Muscle of arm (tissue), 14 donors: ENCODE measurements at places on chromosomes 1 and 21. TPM values are rescaled to one million over a fixed set of nuclear protein-coding genes. Genes with fewer than 3 reads are reported as not detected.

DNA sequence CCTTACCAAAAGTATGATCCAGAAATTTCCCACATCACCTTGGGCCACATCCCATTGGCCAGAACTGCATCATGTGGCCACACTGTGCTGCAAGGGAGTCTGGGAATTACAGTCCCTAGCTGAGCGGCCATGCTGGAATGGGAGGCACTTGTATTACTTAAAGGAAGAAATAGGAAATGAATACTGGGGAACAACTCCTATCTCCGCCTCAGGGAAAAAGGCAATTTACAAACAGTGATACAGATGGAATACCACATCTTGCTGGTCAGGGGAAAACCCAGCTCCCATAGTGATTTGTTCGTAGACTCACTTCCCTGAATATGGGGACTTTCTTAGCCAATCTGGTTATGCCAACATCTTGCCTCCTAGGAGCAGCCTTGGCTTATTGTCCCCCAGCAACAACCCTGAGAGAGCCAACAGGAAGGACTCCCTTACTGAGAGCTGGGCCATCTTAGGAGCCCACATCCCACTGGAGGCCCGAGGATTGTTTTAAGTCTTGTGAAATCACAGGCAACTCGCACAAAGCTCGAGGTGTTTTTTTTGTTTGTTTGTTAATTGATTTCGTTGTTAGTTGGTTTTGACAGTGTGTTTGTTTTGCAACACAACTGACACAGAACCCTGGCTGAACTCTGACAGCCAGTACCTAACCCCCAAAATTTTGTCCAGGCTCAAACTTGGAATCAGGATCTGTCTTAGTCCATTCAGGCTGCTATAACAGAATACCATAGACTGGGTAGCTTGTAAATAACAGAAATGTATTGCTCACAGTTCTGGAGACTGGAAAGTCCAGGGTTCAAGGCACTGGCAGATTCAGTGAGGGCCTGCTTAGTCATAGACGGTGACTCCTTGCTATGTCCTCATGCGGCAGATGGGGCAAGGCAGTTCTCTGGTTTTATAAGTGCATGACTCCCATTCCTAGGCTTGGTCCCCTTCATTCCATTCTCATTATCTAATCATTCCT is 14.9 kb downstream of the CDA start:
- DNase-seq: no peak

DNA sequence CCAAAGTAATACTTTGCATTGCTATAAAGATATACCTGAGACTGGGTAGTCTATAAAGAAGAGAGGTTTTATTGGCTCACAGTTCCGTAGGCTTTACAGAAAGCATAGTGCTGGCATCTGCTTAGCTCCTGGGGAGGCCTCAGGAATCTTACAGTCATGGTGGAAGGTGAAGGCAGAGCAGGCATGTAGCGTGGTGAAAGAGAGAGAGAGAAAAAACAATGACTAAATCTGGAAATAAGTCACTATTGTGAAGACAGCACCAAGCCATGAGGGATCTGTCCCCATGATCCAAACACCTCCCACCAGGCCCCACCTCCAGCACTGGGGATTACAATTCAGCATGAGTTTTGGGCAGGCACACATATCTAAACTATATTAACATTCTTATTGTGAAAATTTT is 30.4 kb downstream of the SLC30A7 start:
- DNase-seq: no peak

ASCL5 gene
- not detected for polyA plus RNA-seq

PER3 gene
- 9.5 TPM for polyA plus RNA-seq

TNFAIP8L2 gene
- polyA plus RNA-seq: 1.1 TPM

- no peak for DNase-seq
Measured at GRCh38 chr21:44836666-44837471, 19.0 kb upstream of the SUMO3 start.

GRCh38 chr1:20096840-20097447 is 22.4 kb downstream of the PLA2G2D start:
- no peak for DNase-seq

- no peak for DNase-seq
Measured at GRCh38 chr1:184889166-184889565, 85.1 kb downstream of the NIBAN1 start.

DNA sequence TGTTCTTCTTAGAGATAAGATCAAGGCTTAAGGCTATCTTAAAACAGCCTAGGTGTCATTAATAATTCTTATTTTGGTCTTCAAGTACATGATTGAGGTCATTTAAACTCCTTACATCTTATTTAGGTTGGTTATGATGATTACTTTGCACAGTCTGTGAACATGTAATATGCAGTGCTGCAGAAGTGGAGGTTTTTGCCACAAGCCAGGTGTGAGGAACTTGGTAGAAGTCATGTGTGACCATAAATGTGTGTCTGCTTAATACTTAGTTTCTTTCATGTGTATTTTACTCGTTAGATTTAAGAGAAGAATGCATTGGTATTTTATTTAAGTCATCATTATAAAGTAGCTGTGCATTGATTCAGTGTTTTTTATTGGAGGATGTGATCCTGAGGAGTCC is 10.1 kb downstream of the ATG4C start:
- no peak for DNase-seq

GRCh38 chr1:107748531-107748930 is 216.4 kb downstream of the VAV3 start:
- DNase-seq: no peak

GRCh38 chr1:209860293-209860881 is 32.6 kb downstream of the UTP25 start:
- peak; percentile 74 for DNase-seq

GRCh38 chr1:219342836-219343235 is 169.2 kb downstream of the LYPLAL1 start:
- no peak for DNase-seq

DIO1 gene
- polyA plus RNA-seq: not detected

- no peak for DNase-seq
Measured at GRCh38 chr1:184919892-184920291, 54.4 kb downstream of the NIBAN1 start.

DNA sequence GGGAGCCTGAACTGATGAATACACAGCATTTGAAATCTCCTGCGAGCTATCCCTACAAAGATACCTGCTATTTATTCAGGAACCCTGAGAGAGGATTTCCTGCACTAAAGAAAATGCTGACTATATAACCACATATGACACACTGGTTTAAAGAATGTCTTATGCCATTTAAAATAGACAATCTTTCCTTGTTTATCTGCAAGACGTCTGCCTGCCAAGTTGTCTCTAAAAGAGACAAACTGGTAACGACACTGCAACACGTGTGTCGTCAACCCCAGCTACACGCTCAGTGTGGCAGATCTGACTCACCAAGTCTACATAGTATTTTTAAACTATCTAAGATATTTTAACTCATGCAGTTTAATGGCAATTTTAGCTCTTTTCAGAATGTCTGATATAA is 42.7 kb downstream of the APP start:
- DNase-seq: no peak

- DNase-seq: no peak
Measured at GRCh38 chr1:222769181-222769580, 32.2 kb downstream of the FAM177B start.

DNA sequence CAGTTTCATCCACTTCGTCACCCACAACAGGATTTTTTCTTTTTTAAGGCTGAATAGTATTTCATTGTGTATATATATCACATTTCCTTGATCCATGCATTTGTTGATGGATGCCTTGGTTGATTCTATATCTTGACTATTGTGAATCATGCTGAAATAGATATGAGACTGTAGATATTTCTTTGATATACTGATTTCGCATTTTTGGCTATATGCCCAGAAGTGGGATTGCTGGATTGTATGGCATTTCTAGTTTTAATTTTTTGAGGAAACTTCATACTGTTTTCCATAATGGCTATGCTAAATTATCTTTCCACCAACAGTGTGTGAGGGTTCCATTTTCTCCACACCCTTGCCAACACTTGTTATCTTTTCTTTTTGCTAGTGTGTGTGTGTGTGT is 5.0 kb downstream of the GUCA2B start:
- no peak for DNase-seq

DNA sequence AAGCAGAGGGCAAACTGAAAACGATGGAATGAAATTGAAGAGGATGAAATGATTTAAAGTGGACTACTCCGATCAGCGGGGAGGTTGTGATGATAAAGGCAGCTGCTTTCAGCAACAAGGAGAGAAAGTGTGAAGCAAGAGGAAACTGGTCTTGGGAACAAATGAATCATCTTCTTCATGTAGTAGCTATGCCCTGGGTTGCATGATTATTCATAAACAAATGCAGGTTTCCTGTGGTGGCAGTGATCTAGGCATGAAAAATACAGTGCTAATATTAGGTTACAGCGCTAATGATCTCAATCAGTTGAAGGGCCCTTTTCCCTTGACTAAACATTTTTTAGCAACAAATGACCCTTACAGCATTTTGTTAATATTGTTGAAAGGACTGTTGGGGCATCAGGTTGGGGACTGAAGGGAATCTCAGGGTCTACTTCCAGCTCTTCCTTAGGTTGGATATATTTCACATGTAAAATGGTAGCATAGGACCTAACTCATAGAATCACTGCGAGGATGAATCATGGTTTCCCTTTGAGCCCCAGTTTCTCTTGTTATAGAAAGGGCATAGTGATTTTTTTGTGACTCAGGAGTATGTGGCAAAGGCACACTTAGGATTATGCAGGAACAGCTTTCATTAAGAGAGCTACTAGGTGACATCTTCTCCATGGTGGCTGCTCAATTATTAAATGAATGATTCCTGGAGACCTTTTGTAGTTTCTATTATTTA is 1.9 kb upstream of the ZFYVE9 start:
- no peak for DNase-seq

GRCh38 chr1:245684166-245684565 is 529.4 kb downstream of the KIF26B start:
- DNase-seq: peak; percentile 46

TRIM67 gene
- polyA plus RNA-seq: 0.05 TPM

BEST4 gene
- 0.28 TPM for polyA plus RNA-seq

GRCh38 chr1:32801096-32801715 is 16.0 kb downstream of the YARS1 start:
- DNase-seq: no peak

- no peak for DNase-seq
Measured at GRCh38 chr1:154434346-154435085, 29.4 kb downstream of the IL6R start.

ANGPTL3 gene
- polyA plus RNA-seq: not detected

DNA sequence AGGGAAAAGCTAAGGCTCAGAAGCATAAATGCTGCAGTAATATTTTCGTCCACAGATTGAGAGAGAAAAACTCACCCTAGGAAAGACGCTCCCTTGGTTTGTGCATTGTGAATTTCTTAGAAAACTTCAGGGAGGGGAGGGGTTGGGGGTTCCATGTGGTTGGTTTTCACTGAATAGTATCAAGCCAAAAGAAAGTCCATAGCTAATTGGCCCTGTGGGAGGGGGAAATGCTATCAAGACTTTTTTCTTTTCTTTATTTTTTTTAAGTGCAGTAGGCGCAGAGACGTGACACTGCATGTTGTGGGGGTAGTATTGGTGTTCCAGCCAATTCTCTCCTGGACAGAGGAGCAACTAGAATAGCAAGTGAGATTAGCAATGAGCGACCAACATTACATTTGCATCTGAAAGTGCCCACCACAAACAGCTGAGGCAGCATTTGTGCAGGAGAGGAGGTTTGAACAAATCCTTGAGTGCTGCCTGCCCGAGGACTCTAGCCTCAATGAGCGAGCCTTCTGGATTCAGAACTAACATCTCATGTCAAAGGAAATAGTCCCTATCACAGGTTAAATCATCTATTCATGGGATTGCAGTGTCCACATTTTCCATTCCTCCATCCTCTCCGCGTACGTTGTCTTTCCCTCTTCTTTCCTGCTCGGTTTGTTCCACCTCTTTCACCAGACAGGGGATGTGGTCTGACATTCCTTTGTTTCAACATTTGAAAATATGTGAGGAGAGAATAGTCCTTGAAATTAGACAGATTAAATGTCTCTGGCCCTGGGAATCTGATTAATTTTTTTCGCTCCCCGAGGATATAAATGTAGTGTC is 118.0 kb upstream of the MARK1 start:
- DNase-seq: peak; percentile 47

DNA sequence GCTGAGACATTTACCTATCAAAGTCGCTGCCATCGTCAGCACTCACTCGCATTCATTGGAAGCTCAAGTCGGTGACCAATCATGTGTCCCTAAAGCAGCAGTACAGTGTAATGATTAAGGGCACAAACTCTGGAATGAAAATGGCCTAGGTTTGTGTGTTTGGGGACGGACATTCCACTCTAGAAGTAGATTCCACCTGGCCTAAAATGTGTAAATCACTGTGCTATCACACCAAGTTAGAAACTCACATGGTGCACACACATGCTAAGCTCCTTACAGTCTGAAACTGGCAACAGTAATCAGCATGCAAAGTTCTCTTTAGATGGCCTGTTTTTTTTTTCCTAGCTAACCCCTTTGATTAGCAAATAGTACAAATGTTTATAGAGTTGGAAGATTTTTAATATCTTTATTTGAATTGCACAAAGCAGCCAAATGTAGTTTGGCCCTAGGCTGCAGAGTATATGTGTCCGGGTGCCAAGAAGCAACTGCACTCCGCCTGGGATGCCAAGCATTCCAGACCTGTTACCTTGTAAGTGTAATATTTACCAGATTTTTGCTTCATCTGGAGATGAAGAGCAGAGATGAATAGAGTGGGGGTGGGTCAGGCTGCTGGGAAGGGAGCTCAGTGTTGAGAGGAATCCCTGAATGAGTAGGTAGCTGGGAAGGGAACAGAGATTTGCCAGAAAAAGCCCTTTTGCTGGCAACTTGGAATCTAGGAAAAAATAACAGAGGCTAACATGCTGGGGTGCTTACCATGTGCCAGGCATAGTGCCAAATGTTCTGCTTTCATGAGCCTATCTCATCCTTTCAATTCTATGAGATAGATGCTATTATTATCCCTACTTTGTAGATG is 35.2 kb downstream of the TGFB2 start:
- DNase-seq: no peak

GRCh38 chr1:30879940-30880677 is 28.4 kb downstream of the SDC3 start:
- DNase-seq: peak; percentile 73

GIPC2 gene
- polyA plus RNA-seq: 1.6 TPM

LAMC2 gene
- polyA plus RNA-seq: not detected

NR1I3 gene
- 0.94 TPM for polyA plus RNA-seq

GRCh38 chr1:184753608-184754475 is 816 bp downstream of the EDEM3 start:
- peak; percentile 44 for DNase-seq

DNA sequence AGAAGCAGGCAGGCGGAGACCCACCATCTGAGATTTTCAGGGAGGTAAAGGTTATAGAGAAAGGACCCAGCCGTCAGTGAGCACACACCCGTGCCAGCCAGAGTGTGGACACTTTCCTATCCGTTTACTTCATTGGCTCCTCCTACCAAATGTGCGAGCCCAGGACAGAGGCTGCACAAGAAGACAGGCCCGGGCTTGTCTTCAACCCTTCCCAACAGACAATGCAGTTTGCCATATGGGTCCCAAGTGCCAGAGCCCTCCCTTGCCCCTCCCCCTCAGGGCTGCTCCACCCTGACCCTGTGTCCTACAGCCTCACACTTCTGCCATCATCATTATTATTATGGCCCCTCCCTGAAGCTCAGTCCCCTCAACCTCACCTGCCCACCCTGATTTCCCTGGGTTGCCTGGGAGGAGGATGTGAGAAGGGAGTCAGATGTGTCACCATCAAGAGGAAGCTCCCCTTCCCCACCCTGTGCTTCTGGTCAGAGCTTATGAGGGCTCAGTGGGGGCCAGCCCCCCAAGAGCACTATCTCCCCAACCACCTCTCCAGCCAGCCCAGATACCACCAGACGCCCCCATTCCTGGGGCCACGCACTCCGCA is 9.4 kb downstream of the LAPTM5 start:
- no peak for DNase-seq
